LNCaP clone FGC (cell line): ENCODE measurements at places on chromosomes 1 and 21.

- no peak for DNase-seq
Observed at GRCh38 chr1:183506561-183506960, 34.3 kb downstream of the SMG7 start.

GRCh38 chr1:175150596-175151319 lies 41.8 kb downstream of the KIAA0040 start:
- no peak for DNase-seq

DNA sequence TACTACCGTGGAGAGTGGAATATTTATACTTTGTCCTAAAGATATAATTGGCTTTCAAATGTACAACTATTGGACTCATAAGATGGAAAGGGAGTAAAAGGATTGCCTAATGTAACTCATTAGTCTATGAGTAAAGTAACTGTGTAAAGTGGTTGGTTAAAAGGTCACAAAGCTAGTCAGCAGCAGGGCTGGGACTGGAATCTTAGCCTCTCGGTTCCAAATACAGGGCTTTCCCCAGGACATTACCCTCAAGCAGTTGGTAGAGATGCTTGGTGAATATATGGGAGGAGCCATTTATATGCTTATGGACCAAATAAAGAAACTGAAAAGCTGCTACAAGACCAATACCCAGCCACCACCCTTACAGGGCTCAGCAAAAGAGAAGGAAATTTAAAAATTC lies 283.7 kb downstream of the HLX start:
- DNase-seq: no peak

DNA sequence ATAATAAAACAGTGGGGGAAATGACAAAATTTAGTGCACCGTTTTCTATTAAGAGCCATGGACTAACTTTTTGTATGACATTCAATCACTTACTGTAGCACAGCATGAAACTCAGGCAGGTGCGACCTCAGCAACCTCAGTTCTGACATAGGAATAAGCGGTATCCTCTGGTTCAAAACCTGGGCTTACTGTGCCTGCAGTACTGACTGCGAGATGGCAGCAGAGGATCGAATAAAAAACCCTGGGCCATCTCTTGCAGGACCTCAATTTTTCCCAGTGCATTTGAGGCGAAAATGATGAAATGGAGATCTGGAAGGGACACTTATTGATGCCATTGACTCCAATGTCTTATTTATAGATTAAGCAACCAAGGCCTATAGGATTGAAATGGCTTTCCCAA lies 214.7 kb downstream of the ADGRL2 start:
- no peak for DNase-seq

- DNase-seq: peak; percentile 72
Observed at GRCh38 chr1:10292188-10292587, 81.8 kb downstream of the KIF1B start.

DNA sequence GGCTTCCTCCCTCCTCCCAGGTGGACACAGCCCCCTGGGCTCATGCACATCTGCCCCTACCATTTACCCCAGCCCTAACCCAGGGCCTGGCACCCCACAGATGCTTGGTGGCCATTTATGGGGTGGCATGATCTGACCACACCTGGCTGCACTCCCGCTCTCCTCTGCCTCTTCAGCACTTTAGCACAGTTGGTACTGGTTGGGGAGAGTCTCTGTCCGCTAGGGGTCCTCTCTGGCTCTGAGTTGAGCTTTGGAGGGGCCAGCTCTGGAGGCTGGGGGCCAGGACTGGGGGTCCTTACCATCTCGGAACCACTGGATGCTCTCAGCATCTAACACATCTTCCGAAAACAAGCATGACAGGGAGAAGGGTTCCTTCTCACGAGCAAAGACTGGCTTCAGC lies 17.4 kb downstream of the MYOM3 start:
- no peak for DNase-seq

DNA sequence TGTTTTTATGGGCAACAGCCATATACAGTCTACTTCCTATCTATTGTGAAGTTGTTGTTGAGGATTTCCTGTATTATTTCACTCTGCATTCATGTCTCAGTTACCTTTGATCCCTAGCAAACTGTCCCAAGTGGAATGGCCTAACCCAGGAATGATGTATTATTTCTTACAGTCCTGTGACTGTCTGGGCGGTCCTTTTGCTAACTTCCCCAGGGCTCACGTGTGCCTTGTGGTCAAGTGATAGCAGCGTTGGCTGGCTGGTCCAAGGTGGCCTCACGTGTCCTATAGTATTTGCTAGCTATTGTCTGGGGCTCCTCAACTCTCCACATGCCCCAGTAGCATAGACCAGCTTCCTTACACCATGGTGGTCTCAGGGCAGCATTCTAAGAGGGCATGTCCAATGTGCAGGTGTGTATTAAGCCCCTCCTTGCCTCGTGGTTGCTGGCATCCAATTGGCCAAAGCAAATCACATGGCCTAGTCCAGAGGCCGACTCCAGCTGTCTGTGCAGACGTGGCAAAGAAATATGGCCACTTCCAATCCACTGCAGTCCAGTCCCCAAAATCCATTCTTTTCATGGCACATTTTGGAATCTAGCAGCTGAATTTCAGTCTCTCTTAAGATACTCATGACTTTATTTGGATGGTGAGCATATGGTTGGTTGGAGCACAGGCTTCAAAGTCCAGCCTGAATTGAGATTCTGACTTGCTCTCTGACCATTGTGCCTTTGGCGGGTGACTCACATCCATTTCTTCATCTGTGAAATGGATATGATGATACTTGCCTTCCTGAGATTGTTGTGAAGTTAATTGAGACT lies 94.1 kb downstream of the GALNT2 start:
- DNase-seq: no peak

DNA sequence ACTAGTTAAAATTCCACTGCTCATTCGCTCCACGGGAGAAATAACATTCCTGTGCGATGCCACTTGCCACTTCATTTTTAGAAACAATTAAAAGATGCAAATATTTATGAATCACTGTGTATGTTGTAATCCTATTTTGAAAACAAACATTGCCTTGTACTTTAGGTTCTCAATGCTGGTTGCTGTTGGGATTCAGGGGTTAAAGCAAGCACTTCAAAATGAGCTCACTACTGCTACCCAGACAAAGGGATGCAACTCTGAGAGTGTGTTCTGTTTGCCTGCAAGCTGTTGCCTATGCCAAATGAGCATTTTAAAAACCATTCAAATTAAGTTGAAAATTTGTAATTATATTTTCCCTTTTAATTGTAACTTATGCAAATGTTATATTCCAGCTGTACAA lies 87.5 kb downstream of the RWDD3 start:
- DNase-seq: no peak

GRCh38 chr1:183600136-183600535 lies 9.9 kb upstream of the NCF2 start:
- DNase-seq: no peak

DNA sequence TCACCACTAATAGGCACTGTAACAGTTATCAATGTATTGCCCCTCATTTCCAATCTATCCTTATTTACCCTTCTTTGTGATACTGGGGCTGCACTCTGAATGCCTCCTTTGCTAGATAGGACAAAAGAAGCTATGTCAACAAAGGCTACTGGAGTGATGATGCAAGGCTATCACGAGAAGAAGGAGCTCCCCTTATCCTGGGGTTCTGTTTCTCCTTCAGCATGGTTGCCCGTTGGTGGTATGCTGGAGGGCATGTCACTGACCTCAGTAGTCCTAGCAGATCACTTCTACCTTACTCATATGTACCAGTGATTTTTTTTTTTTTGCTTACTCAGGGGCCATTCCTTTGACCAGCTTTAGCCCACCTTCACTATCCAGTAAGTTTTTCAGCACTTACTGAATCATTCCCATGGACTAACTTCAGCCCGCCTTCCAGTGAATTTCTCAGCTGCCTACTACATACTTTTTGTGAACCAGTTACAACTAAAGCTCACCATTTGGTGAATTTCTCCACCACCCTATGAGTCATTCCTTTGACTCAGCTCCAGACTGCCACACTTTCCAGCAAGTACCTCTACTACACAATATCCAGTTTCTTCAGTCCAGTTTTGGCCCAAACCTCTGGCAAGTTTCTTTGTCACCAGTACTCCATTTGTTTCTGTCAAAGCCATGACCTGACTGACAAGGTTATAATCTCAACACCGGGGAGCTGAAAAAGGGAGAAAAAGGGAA lies 944.5 kb downstream of the KCNT2 start:
- no peak for DNase-seq

DNA sequence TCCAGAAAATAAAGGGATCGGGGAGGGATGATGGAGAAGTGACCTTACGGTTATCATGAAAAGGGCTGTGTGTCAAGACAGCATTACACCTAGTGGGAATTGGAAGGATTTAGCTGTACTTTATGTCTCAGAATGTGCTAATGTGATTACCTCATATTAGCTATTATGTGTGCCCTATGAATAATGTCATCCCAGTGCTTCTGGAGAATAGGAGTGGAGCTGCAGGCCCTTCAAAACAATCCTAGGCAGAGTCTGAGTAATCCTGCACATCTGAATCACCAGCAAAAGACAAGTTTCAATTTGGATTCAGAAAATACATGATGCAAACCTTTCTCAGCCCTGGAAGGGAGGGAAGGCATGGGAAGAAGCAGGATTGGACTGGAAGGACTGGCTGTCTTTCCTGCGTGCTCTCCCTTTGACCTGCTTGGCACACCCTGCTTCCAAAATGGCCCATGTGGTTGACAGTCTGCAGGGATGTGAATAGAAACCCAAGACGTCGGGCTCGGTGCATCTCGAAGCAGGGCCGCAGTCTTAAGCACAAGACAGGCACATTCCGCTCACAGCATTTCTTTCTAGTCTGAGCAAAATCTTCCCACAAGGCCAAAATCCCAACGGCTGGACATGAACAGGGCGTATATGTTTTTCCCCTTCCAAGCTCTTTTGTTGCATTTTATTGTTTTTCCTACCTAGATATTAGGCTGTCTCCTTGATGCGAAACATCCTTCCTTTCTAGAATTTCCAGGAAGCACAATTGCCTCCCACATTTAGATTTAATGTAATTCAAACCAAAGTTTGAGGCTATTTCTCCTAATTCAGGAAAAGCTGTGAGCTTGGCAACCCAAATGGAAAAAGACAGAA lies 54.3 kb upstream of the TARBP1 start:
- no peak for DNase-seq

DNA sequence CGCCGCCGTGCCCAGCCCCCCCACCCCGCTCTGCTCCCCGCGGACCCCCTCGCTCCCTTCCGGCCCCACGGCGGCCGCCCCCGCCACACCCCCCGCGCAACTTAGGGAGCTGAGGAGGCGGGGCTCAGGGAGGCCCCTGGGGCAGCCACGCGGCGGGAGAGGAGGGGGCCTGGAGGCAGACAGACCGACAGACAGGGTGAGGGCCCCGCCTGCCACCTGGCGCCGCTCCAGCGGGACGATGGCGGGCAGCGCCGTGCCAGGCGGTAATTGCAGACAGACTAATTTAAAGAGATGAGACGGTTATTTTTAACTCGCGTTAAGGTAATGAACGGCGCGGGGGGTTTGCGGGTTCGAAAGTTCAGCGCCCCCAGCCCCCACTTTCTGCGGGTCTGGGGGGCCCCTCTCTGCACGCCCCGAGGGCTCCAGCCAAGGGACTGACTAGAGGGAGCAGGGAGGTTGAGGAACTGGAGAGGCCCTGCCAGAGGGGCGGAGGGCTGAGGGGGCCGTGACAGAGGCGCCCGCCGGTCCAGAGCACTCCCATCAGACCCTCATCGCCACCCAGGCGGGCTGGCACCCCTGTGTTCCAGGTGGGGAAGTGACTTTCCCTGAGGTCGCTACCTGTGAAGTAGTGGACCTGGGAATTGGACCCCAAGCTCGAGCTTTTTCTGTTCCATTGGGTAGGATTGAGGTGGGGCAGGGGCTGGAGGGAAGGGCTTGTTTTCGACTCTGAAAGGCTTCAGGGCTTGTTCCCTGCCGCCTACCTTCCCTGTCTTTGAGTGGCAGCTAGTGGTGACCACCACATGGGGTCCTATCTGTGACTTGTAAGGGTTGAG lies 5.4 kb downstream of the FOXO6 start:
- no peak for DNase-seq

DNA sequence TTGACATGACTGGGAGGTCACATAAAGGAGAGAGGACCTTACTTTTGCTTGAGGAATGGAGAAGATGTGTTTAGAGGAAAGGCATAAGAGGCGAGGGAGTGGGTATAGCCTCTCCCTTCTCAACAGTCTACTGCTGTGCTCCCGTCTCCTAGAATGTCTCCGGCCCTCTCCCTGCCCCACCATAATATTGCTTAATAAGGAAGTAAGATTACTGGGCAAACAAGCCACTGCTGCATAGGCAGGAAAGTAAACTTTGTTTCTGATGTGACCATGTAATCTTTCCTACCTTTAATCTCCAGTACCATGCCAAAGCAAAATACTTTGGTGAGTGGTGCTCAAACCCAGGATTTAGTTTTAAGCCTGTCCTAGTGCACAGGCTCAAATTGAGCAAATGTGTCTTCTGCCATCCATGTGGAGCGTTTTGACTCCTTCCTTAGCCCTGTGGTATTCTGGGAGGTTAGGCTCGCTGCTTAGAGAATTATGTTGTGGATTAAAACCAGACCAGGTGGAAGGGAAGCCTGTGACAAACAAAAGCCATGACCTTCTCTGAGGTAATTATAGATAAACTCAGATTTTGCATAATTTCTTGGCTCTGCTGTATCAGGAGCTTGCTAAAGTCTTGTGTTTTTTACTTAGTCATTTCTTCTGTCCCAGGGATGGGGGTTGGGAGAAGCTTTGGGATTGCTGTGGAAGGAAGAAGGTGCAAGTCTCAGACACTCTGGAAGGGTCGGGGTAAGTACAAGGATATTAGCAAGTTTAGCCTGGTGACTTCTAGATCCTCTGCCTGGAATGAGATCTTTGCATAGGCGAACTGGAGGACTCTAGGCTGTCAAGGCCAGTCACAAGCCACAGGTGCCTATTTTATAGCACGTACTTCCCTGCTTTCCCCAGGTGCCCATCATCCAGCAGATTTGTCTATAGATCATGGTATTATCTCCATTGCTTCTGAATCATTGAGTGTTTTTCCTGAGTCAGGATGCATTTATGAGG lies 34.5 kb upstream of the DIPK1A start:
- DNase-seq: no peak

- DNase-seq: no peak
Observed at GRCh38 chr21:35024513-35024912, 24.6 kb downstream of the RUNX1 start.

GRCh38 chr1:151373196-151373595 lies 691 bp upstream of the SELENBP1 start:
- DNase-seq: no peak

- DNase-seq: no peak
Observed at GRCh38 chr1:44946725-44947062, 39.7 kb downstream of the EIF2B3 start.

DNA sequence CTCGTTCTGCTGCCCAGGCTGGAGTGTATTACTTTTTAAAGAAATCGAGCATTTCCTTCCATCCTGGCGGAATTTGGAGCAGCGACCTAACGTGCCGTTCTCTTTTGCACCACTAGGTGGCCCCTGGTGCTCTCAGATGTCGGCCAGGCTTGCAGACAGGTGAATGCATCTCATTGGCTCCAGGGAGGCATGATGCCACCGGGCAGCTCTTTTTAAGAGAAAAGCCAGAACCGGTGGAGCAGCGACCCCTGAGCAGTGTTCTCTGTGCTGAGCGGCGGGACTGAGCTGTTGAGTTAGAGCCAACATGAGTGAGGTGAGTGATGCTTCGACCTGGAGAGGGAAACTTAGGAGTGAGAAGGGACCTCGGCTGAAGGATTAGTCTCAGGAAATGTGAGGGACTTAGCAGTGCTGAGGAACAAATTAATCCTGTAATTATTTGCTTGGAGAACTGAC lies at the start of gene PCP4:
TSS of gene PCP4 (plus strand) at position 241 of the 453 bp plus-strand sequence. CDS start at position 305, 64 bp downstream.
- peak; percentile 10 for DNase-seq

GRCh38 chr1:174447866-174448530 lies at the start of gene GPR52:
GPR52 (plus strand) TSS chr1:174447964; CDS start chr1:174448112, 148 bp downstream.
- no peak for DNase-seq

GRCh38 chr1:109567877-109568672 lies 19.7 kb downstream of the GNAI3 start:
- no peak for DNase-seq

GRCh38 chr1:216459651-216460207 lies 36.5 kb upstream of the USH2A start:
- DNase-seq: no peak
